ENCODE measurements at places on chromosomes 4 and X.

GRCh38 chr4:30722359-30723200 lies 2.4 kb downstream of the PCDH7 start:
- no peak for DNase-seq

- DNase-seq = no peak
Observed at GRCh38 chr4:40299811-40300292, 35.3 kb upstream of the CHRNA9 start.

- no peak for DNase-seq
Observed at GRCh38 chrX:118594697-118595420, 99.2 kb downstream of the DOCK11 start.

- DNase-seq = no peak
Observed at GRCh38 chrX:57596109-57596508, 4.3 kb downstream of the ZXDB start.

GRCh38 chr4:181752516-181752915 lies 490.7 kb upstream of the TENM3 start:
- DNase-seq = no peak

DNA sequence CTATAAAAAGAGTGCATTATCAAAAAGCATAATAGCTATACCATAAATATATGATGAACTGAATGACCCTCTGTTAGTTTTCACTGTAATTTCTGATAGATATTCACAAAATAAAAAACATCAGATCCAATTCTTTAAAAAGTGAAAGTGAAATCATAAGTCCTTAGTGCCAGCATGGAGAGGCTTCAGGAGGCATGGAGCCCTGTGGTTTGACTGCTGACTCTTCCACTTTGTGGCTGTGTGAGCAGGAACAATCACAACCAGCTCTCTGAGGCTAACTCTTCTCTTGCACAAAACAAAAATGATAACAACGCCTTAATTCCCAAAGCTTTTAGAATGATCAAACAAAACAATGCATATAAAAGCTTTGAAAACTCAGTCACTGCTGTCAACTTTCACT lies 1143.9 kb downstream of the PDHA2 start:
- DNase-seq = no peak

- DNase-seq = no peak
Observed at GRCh38 chr4:108036213-108036612, 46.5 kb downstream of the HADH start.
